Smooth muscle cell of the brain vasculature (primary cell): ENCODE measurements at places on chromosomes 11 and 22.

DNA sequence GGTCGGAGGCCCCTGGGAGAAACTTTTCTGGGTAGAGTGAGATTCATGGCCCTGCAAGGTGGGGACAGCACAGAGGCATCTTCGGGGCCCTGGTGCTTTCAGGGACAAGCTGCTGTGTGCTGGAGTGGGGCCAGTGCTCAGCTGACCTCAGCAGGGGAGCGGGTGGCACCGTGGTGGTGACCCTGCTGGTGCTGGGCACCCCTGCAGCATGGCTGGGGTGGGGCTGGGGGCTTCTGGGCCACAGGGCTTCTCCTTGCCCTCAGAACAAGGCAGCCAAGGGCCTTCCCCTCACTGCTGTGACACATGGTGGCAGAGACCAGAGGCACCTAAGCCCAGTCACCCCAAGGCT lies 24.9 kb upstream of the GNB1L start:
- DNase-seq, result no peak

- no peak for DNase-seq
Measured at GRCh38 chr11:46114378-46114777, 6.9 kb downstream of the PHF21A start.

DNA sequence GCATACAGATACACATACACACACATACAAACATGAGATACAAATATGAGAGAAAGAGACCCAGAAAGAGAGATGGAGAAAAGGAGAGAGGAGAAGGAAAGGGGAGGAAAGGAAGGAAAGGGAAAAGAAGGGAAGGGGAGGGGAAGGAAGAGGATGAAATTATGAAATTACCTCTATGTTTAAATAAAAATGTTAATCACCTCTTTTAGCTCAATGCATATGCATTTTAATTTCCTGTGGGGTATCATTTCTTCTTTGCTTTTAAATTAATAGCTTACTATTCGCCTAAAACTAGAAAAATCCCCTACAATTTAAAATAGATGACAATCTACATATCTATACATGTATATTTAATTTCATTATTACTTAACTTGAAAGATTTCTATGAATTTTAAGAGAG lies 958.0 kb upstream of the CNTN5 start:
- DNase-seq, result no peak

GRCh38 chr11:46686886-46687795 lies 13.3 kb downstream of the ARHGAP1 start:
- no peak for DNase-seq

- DNase-seq, result no peak
Measured at GRCh38 chr11:115141231-115142114, 362.7 kb downstream of the CADM1 start.

GRCh38 chr11:121109916-121110586 lies 9.0 kb downstream of the TECTA start:
- no peak for DNase-seq

- no peak for DNase-seq
Measured at GRCh38 chr11:26021017-26021416, 310.9 kb upstream of the ANO3 start.

GRCh38 chr11:87616511-87616910 lies 558.7 kb downstream of the RAB38 start:
- no peak for DNase-seq

DNA sequence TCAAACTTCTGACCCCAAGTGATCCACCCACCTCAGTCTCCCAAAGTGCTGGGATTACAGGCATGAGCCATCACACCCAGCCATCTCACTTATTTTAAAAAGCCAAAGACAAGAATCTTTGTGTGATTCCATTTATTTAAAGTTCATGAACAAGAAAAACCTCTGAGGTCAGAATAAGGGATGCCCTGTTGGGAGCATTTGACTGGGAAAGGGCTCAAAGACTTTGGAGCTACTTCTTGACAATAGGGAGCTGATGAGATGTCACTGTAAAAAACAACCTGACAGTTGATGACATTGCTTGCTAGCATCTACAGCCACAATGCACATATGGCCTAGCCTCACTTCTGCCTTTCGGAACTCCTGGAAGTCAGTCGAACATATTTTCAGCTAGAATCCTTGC lies 5.1 kb upstream of the ZNF280B start:
- no peak for DNase-seq

- DNase-seq, result no peak
Measured at GRCh38 chr11:17611049-17611448, 64.0 kb downstream of the OTOG start.

DNA sequence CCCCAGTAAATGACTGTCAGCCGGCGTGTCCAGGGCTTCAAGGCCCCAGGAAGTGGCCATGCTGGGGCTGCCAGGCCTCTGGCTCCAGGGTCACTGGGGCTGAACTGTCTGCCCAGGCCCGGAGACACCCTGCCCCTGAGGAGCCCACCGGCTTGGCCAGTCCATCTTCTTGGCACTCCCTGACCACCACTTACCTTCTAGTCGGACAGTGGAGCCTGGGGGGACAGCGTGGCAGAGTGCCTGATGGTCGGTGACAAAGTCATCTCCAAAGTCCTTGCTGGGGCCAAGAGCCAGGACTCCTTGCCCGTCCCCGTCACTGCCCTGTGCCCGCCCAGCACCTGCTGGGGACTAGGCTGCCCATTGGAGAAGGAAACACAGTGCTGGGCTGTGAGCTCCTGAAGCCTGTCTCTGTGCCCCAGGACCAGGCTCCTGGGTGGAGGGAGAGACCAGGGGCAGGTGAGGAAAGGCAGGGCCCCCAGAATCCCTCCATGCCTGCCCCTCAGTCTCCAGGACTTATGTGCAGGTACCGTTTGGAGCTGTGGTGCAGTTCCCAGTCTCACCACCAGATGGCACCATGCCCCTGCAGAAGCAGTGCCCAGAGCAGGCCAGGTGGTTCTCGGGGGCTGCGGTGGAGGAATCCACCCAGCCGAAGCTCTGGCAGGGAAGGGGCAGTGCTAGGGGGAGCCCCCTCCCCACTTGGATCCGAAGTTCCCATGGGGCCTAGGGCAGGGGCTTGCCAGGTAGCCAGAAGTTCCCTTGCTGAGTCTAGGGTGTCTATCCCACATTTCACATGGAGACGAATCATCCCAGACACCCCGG lies 6.0 kb upstream of the CCDC188 start:
- DNase-seq, result peak; percentile 33

GRCh38 chr11:104015649-104016415 lies 20.6 kb upstream of the DDI1 start:
- no peak for DNase-seq

GRCh38 chr11:57054817-57055216 lies 66.1 kb downstream of the OR5AK2 start:
- DNase-seq, result no peak

GRCh38 chr11:131912134-131912533 lies 541.7 kb downstream of the NTM start:
- no peak for DNase-seq

DNA sequence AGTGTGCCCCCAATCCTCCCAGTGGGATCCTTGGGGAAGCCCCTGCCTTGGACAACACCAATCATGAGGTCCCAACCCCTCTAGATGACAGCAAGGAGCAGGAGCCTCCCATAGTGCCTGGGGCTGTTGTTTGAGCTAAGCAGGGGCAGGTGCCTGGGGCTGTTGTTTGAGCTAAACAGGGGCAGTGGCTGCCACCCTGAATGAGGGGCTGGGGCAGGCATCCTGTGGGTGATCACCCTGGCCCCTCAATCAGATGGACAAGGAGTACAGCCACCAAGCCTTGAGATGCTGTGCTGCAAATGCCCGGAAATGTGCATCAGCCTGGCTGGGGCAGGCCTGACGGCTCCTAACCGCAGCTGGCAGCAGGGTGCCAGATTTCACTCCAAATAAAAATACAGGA lies 66.7 kb downstream of the MYEOV start:
- no peak for DNase-seq

GRCh38 chr11:33930317-33931021 lies 38.6 kb upstream of the LMO2 start:
- DNase-seq, result no peak

GRCh38 chr11:116814502-116814901 lies 8.6 kb downstream of the APOA4 start:
- DNase-seq, result no peak

DNA sequence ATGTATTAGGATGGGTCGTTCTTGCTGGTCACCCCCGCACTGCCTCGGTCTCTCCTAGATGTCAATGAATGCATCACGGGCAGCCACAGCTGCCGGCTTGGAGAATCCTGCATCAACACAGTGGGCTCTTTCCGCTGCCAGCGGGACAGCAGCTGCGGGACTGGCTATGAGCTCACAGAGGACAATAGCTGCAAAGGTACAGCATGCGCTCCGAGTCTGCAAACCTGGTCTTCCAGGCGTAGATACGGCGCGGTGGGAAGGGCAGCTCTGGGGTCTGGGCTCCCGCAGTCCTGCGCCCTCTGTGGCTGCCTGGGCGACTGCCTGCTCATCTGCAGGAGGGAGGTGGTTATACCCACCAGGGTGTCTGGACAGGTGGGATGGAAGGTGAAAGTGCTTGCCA lies 31.0 kb downstream of the FBLN1 start:
- DNase-seq, result no peak

DNA sequence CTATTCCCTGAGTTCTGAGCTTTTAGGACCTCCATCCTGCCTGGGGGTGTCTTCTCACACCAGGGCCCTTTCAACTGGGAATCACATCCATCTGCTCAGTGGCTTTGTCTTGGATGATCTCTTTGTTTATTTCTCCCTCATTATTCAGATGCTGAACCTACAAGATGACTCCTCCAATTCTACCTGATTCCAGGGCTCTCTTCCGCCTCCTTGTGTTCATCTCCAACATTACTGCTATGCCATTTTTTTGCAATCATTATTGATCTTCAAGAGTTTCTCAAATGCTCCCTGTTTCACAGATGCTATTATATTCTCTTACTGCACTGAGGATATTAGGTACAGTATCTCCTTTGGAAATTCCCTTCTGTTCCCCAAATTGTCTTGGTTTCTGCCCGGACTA lies 307.7 kb downstream of the SHANK2 start:
- no peak for DNase-seq

DNA sequence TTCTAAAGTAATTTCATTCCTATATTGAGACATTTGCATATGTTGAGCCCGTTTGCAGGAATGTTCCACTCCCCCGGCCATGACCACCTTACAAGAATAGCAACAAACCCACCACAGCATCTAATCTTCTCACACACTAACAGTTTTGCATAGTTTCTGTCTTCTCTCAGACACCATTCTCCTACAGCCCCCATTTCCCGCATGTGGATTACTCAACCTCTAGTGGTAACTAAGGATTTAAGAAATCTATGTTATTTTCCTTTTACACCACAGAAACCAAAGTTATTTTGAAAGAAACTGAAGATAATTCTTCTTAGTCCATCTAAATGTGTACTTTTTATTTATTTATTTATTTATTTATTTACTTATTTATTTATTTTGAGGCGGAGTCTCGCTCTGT lies 2.3 kb downstream of the MS4A4E start:
- DNase-seq, result no peak

GRCh38 chr11:33191467-33191866 lies 30.2 kb upstream of the CSTF3 start:
- no peak for DNase-seq

- no peak for DNase-seq
Measured at GRCh38 chr11:87251560-87251959, 213.8 kb downstream of the TMEM135 start.

DNA sequence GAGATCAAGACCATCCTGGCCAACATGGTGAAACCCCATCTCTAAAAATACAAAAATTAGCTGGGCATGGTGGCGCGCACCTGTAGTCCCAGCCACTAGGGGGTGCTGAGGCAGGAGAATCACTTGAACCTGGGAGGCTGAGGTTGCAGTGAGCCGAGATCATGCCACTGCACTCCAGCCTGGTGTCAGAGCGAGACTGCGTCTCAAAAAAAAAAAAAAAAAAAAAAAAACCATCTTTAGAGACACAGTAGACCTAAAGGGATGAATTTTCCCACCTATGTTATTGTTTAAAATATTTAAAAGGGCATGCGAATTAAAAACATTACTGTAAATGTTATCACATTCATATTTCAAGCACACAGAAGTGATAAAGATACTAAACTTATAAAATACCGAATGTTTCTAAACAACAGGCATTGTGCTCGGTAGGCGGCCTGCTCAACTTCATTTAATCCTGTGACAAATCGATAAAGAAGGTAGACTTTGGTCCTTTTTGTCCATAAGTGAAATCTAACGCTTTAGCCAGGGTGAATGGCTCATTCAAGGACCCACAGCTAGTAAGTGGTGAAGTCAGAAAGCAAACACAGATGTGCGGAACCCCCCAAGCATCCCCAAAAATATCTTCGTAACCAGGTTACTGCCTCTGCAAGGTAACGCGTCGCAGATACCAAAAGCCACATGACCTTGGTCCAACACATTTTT lies 16.1 kb downstream of the NCAPD3 start:
- no peak for DNase-seq

- no peak for DNase-seq
Measured at GRCh38 chr22:22909605-22910271, 22.1 kb downstream of the IGLL5 start.

DNA sequence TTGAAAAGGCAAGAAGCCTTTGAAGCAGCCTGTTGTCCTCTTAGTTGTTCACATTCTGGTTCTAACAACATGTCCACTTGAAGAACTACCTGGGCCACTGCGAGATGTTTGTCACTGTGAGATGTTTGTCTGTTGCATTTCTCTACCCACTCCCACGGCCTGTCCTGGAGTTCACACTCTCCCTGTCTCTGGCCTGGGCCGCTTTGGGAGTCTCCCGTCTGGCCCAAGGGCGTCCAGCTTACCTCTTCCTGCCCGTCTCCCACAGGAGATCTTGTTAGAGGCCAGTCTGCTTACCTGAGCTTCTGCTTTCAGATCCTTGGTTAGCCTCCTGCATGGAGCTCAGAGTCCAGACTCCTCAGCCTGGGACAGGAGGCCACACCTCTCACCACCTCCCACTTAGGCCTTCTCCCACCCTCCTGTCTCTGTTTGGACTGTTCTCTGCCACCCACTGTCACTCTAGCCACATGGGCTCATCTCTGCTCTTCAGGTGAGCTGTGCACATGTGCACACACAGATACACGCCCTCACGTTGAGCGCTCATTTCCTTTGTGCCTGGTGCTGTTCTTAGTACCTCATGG lies 66.0 kb downstream of the TBC1D22A start:
- DNase-seq, result no peak

DNA sequence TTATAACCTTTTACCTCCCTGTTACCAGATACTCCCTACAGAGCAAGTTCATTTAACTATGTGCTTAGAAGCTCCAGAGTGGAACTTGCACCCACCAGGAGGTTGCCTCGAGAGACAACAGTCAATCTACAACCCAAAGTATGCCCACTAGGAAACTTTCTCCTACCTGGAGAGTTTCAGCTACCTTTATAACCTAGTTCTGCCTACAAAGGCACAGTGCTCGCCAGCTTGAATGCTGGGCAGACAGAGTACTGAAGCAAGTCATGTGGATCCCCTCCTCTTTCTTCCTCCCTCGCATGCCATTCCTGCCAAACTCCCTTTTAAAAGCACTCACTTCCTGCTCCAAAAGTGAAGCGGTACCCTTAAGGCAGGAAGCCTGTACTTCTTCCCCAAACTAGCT lies 258.9 kb downstream of the SWAP70 start:
- no peak for DNase-seq

- no peak for DNase-seq
Measured at GRCh38 chr11:18697576-18697975, 1.0 kb upstream of the TMEM86A start.

DNA sequence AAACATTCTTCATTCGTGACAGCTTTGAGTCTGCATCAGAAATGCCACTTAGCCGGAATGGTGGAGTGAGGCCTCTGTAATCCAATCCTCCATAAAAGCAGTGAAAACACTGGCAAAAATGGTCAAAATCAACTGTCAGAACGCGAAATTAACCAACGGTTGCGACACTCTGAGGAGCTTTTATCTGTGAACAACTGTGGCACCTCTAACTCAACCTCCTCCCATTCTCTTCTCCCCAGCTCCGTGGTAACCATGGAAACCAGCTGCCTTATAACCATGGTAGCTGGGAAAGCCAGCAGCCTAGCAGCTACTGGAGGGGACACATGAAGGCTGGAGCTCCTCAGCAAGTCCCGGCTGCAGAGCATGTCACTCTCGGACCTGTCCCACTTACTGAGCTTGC lies 20.3 kb downstream of the AP2A2 start:
- no peak for DNase-seq
